Left lung (tissue), 14 donors: ENCODE measurements at places on chromosomes 7 and 10. TPM values are rescaled to one million over a fixed set of nuclear protein-coding genes. Genes with fewer than 3 reads are reported as not detected.

The KAZALD1 gene
- total RNA-seq: 7.1 TPM

The PODXL gene
- total RNA-seq: 62.1 TPM

DNA sequence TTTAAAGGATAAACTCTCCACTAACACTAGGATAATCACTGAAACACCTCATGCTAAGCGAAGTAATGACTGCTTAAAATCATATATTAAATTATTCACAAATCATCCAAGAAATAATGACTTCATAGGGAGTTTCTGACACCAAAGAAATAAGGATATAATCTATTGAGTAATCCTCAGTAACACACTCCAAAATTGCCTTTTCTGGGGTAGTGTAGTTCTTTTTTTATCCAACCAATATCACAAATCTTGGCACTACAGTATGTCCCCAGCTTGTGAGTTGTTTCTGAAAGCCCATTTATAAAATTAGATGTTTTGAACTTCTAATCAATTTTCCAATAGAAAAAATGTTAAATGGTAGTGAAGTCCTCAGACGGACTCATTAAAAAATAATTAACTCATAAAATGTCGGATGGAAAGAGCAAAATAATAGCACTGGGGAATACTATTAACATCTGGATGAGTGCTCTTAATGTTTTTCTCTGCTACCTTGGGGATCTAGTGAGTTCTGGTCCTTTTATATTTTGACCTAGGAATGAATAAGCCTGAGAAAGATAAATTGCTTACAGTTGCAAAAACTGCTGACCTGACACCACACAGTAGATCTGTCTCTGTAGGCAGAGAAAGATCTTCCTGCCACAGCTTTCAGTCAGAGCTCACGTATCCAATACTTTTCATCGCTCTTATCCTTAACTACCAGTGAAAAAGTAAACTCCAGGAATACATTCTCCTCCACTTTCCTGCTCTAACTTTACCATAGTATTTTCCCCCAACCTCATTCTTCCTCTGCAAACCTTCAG lies 618.5 kb upstream of the ANKRD30A start:
- no peak overlapping the region for H3K4me3 ChIP-seq
- no peak for DNase-seq
- H3K27me3 ChIP-seq: no peaks in the 10 kb centered on the region

DNA sequence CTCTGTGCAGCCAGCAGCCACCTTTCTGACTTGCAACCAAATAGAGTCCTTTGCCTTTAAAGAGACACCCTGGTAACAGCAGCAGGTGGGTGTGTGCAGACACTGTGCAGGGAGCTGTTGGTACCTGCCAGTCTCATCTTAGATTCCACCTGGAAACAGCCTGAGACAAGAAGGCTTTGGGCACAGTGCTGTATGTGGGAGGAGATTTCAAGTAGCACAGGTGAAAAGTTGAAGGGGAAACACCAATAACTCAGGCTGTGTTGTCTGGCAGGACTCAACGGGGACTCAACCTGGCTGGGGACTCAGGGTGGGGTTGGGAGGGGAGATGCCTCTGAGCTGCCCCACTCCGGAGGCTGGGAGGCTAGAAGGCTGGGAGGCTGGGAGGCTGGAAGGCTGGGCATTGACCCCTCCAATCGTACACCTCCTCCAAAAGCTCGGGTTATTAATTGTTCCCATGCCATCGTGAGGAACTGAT lies 6.7 kb downstream of the CPXM2 start:
- DNase-seq: no peak
- no peaks in the 10 kb centered on the region for H3K36me3 ChIP-seq
- no peaks in the 10 kb centered on the region for H3K4me1 ChIP-seq
- no peak overlapping the region for H3K4me3 ChIP-seq

GRCh38 chr7:66429498-66430163 lies 199.1 kb upstream of the KCTD7 start:
- no peak overlapping the region for H3K27ac ChIP-seq
- H3K27me3 ChIP-seq: no peaks in the 10 kb centered on the region
- no peak for DNase-seq
- H3K36me3 ChIP-seq: no peaks in the 10 kb centered on the region

The LIPJ gene
- total RNA-seq: not detected

- peaks cover 26% of the 10 kb centered on the region for H3K27me3 ChIP-seq
- DNase-seq: no peak
- no peak overlapping the region for H3K27ac ChIP-seq
- H3K4me1 ChIP-seq: no peaks in the 10 kb centered on the region
These were observed 322.0 kb downstream of the FRMD4A start for GRCh38 chr10:14008740-14009080.

The SGPL1 gene
- 53.8 TPM for total RNA-seq

- H3K36me3 ChIP-seq: no peaks in the 10 kb centered on the region
- DNase-seq: no peak
- no peaks in the 10 kb centered on the region for H3K27me3 ChIP-seq
- H3K4me1 ChIP-seq: peaks cover 43% of the 10 kb centered on the region
- H3K27ac ChIP-seq: peak overlapping the region; percentile 42
These were observed 127.0 kb upstream of the JCAD start for GRCh38 chr10:30186371-30186875.

- H3K36me3 ChIP-seq: no peaks in the 10 kb centered on the region
- H3K27me3 ChIP-seq: no peaks in the 10 kb centered on the region
- peak overlapping the region; percentile 23 for H3K27ac ChIP-seq
- peaks cover 36% of the 10 kb centered on the region for H3K4me1 ChIP-seq
- no peak overlapping the region for H3K4me3 ChIP-seq
These were observed 14.8 kb upstream of the CD36 start for GRCh38 chr7:80623503-80624252.

- H3K36me3 ChIP-seq: no peaks in the 10 kb centered on the region
- peaks cover 44% of the 10 kb centered on the region for H3K4me1 ChIP-seq
- H3K27me3 ChIP-seq: no peaks in the 10 kb centered on the region
- no peak overlapping the region for H3K4me3 ChIP-seq
- no peak for DNase-seq
- peak overlapping the region; percentile 58 for H3K27ac ChIP-seq
These were observed 180.0 kb downstream of the LRMDA start for GRCh38 chr10:75611172-75611992.

- DNase-seq: no peak
- no peaks in the 10 kb centered on the region for H3K27me3 ChIP-seq
- no peak overlapping the region for H3K27ac ChIP-seq
- H3K4me3 ChIP-seq: no peak overlapping the region
These were observed 124.9 kb downstream of the OAT start for GRCh38 chr10:124293616-124294449.

GRCh38 chr7:6619961-6620360 lies 4.6 kb downstream of the ZNF853 start:
- no peak for DNase-seq
- no peaks in the 10 kb centered on the region for H3K36me3 ChIP-seq
- H3K4me3 ChIP-seq: no peak overlapping the region
- peaks cover 22% of the 10 kb centered on the region for H3K27me3 ChIP-seq

DNA sequence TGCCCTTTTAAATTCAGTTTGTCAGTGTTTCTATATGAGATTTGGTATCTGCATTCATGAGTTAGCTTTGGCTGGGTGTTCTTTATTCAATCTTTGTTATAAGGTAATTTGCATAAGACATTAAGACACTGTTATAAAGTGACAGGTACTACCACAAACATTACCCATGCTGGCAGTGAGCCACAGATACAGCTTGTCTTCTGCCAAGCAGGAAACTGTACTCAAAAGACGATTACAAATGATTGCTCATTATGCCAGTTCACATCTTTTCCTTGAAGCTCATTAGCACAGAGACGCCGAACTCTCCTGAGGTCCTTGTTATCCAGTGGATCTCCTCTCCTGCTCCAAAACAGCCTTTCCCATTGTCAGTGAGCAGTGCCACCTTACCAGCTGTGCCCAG lies 30.4 kb downstream of the AMPH start:
- H3K27me3 ChIP-seq: no peaks in the 10 kb centered on the region
- no peak overlapping the region for H3K27ac ChIP-seq
- no peaks in the 10 kb centered on the region for H3K4me1 ChIP-seq
- DNase-seq: no peak
- no peak overlapping the region for H3K4me3 ChIP-seq

- peaks cover 14% of the 10 kb centered on the region for H3K27me3 ChIP-seq
- H3K4me1 ChIP-seq: peaks cover 22% of the 10 kb centered on the region
- DNase-seq: no peak
These were observed 972 bp upstream of the CXCL12 start for GRCh38 chr10:44385696-44386441.

- H3K27ac ChIP-seq: no peak overlapping the region
- no peaks in the 10 kb centered on the region for H3K27me3 ChIP-seq
- H3K36me3 ChIP-seq: no peaks in the 10 kb centered on the region
- H3K4me3 ChIP-seq: no peak overlapping the region
- no peak for DNase-seq
- no peaks in the 10 kb centered on the region for H3K4me1 ChIP-seq
These were observed 54.2 kb downstream of the DIP2C start for GRCh38 chr10:635088-635861.

DNA sequence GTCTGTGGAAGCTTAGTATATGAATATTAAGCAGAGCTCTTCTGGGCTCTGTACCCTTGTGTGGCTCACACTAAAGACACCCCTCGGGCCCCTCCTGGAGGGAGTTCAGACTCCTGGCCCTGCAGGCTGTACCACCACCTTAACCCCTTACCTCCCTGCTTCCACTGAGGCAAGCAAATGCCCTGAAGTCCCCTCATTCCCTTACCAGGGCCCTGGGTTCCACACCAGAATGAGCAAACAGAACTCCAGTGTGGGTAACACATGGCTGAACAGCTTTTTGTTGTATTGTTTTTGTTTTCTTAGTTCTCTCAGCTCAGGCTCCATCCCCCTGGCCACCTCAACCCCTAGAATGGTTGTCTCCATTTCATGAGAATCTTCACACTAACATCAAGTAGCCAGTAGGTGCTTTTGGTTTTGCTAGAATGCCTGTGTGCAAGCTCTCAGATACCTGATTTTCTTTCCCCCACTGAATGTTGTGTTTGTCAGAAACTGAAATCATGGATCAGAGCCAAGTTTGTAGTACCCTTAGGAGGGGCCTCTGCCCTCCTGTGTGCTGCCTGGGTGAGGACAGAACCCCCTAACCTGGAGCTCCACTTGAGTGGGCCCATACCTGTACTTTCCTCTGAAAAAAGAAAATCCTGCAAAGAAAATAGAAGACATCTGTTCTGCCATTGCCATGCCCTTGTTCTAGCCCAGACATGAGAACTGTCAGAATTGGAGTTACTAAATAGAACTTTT lies 2.8 kb upstream of the WAPL start:
- no peak overlapping the region for H3K4me3 ChIP-seq
- no peaks in the 10 kb centered on the region for H3K27me3 ChIP-seq
- peaks cover 29% of the 10 kb centered on the region for H3K4me1 ChIP-seq
- H3K27ac ChIP-seq: no peak overlapping the region

DNA sequence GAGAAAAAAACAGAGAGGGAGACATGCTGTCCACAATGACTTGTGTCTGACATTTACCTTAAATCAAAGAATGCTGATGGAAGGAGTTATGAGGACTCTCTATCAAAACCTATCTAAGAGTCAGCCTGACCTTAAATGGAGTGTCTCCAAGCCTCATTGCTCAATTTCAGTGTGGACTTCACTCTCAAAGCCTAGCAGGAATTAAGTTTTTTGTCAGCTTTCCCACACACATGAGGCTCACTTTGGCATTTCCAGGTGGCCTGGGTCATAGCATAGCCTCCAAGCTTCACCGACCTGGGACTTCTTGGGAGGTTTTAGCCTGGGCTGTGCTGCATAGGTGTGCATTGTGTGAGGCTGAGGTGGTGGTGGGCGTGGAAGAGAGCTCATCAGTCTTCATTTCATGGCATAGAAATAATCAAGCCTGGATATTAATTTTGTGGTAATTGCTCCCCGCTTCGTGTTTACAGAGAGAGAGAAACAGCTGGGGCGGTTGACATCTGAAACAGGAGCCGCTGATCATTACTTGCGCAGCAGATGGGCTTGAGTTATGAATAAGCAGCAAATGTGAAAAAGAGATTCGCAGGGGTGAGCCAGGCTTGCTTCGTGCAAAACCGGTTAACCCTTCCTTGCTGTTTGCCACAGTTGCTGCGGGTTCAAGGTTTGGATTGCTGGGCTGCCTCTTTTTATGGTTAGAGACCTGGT lies 647.8 kb downstream of the INHBA start:
- no peaks in the 10 kb centered on the region for H3K4me1 ChIP-seq
- H3K27ac ChIP-seq: no peak overlapping the region
- no peaks in the 10 kb centered on the region for H3K27me3 ChIP-seq
- no peaks in the 10 kb centered on the region for H3K36me3 ChIP-seq
- DNase-seq: no peak

The COL17A1 gene
- total RNA-seq: 43.4 TPM

DNA sequence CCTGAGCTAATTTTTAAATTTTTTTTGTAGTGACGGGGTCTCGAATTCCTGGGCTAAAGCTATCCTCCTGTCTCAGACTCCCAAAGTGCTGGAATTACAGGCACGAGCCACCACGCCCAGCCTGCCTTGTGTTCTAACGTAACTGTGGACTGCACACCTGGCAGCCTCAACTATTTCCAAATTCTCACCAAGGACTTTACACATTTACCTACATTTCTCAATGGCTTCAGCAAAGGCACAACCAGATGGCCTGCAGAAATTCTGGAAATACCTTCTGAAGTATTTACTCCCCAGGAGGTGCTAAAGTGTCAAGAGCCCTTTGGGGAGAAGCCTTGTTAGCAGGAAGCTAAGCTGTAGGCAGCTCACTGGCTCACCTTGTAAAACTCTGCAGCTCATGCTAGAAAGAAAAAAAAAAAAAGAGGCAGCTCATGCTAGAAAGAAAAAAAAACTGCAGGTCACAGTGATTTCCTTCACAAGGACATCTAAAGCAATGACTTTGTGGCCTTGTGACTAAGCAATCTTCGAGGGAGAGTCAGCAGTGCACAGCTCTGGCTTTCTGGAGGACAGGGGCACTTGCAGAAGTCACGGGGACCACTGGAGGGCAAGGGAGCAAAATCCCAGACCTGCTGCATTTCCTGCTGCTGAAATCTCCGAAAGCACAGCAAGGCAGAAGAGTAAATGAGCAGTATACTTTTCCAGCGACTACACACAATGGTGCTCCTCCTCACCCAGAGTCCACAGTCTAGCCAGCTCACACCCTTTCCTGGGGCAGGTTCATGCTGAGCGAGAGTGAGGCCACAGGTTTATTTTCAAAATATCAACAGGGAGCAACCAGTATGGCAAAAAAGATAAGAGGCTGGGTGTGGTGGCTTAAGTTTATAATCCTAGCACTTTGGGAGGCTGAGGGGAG lies 40.4 kb downstream of the BAIAP2L1 start:
- no peaks in the 10 kb centered on the region for H3K27me3 ChIP-seq
- peaks cover 18% of the 10 kb centered on the region for H3K4me1 ChIP-seq
- H3K27ac ChIP-seq: peak overlapping the region; percentile 53
- DNase-seq: peak; percentile 60
- no peaks in the 10 kb centered on the region for H3K36me3 ChIP-seq

GRCh38 chr10:37754538-37755323 lies 102.7 kb downstream of the ZNF248 start:
- H3K36me3 ChIP-seq: no peaks in the 10 kb centered on the region
- no peak for DNase-seq
- H3K4me1 ChIP-seq: no peaks in the 10 kb centered on the region
- H3K27me3 ChIP-seq: no peaks in the 10 kb centered on the region

The PILRA gene
- 20.6 TPM for total RNA-seq

GRCh38 chr7:118312966-118313365 lies 88.5 kb downstream of the ANKRD7 start:
- H3K27ac ChIP-seq: no peak overlapping the region
- H3K4me1 ChIP-seq: no peaks in the 10 kb centered on the region
- H3K27me3 ChIP-seq: no peaks in the 10 kb centered on the region
- H3K36me3 ChIP-seq: no peaks in the 10 kb centered on the region
- no peak for DNase-seq
- H3K4me3 ChIP-seq: no peak overlapping the region

GRCh38 chr7:107891636-107892366 lies 818 bp downstream of the DLD start:
- H3K4me1 ChIP-seq: peaks cover 48% of the 10 kb centered on the region
- H3K4me3 ChIP-seq: peak overlapping the region; percentile 56
- no peaks in the 10 kb centered on the region for H3K27me3 ChIP-seq
- H3K36me3 ChIP-seq: no peaks in the 10 kb centered on the region
- DNase-seq: no peak
- peak overlapping the region; percentile 92 for H3K27ac ChIP-seq
